ENCODE measurements at places on chromosomes 11 and 22. TPM values are rescaled to one million over a fixed set of nuclear protein-coding genes. Genes with fewer than 3 reads are reported as not detected.

Gene EEF1G
- 1,781 TPM for total RNA-seq

Gene TTC17
- total RNA-seq = 73.3 TPM

Gene OR4A16
- not detected for total RNA-seq

Gene RFPL3
- not detected for total RNA-seq

GRCh38 chr11:80625563-80625962 is 1184.7 kb upstream of the TENM4 start:
- DNase-seq = no peak

- DNase-seq = no peak
Observed at GRCh38 chr22:33341611-33342010, 283.4 kb upstream of the SYN3 start.

GRCh38 chr11:63766531-63767235 is 1.9 kb downstream of the ZFTA start:
- DNase-seq = peak; percentile 40

DNA sequence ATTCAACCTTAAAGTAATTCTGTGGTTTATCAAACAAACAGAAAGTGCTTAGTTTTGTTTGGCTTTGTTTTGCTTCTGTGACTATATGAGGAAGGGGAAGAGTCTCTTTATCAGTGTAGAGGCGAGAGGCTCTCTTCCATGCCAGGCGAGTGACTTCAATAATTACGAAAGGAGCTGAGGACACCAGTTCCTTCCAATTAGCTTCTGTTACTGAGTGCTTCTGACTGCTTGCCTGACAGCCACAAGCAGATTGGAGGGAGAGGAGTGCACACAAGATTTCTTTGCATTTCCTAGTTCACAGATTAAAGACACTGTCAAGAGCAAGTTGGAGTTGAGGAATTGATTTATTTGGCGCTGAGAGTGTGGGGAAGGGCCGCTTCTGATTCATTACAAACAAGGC is 1484.5 kb upstream of the TENM4 start:
- DNase-seq = no peak

All from H7 (cell line).